NCI-H460 (cell line): ENCODE measurements at places on chromosomes 3 and 15.

GRCh38 chr3:14203521-14204079 lies 25.0 kb downstream of the LSM3 start:
- peak; percentile 58 for DNase-seq

DNA sequence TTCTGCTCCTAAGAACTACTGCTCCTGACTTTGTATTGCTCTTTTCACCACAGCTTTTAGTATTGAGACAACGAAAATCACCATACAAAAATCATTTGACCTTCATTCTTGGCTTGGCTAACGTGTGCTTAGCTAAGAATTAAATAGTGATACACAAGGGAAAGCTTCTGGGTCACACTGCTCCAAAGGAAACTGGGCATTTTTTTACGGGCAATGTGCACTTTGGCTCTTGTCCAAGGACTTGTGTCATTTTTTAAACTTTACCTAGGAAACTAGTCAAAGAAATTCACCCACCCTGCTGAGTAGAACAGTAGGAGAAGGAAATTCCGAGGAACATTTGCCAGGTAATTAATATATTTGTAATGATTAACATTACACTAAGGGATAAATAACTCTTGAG lies 19.8 kb downstream of the WDR72 start:
- no peak for DNase-seq

GRCh38 chr3:56459719-56460118 lies 8.5 kb downstream of the ERC2 start:
- DNase-seq = no peak

- DNase-seq = no peak
Observed at GRCh38 chr3:120802916-120803315, 60.4 kb downstream of the GTF2E1 start.

DNA sequence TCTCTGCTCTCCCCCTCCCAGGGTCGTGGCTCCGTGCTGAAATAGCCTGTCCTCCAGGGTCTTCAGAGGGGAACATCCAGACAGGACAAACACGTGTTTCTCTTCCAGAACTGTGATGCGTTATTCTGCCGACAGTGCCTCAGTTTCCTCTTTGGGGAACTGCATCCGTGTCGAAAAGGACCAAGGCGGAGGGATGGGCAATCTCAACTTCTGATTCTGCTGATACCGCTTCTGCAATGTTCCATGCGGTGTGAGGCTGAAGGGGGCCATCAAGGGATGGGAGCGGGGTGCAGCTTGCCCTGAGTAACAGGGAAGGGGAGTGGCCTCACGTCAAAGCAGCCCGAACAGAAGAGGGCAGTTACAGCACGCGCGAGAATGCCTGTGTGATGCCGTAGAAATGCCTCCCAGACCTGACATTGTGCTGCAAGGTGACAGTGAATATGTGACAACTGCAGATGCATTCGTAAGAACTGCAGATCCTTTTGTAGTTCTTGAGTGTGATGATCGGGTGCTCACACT lies 275.7 kb downstream of the SHQ1 start:
- DNase-seq = no peak

GRCh38 chr3:153094386-153094785 lies 67.6 kb upstream of the RAP2B start:
- no peak for DNase-seq

DNA sequence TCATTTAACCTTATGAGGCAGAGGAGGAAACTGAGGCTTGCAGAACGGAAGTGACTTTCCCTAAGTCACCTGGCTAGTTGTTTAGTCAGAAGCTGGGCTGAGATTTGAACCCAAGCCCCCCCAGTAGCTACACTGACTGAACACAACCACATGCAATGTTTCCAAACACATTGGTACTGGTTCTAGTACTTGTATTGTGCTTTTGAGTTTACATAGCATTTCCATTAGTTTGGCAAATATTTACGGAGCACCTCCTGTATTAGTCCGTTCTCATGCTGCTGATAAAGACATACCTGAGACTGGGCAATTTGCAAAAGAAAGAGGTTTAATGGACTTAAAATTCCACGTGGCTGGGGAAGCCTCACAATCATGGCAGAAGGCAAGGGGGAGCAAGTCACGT lies 56.3 kb upstream of the ITGA11 start:
- no peak for DNase-seq

- no peak for DNase-seq
Observed at GRCh38 chr3:114799816-114800215, 347.3 kb downstream of the ZBTB20 start.

GRCh38 chr3:170714562-170715535 lies 129.0 kb upstream of the SLC7A14 start:
- DNase-seq = no peak

- no peak for DNase-seq
Observed at GRCh38 chr3:127915115-127915936, at the start of gene KBTBD12. Gene KBTBD12, plus strand, starts transcription at chr3:127915232. Its CDS starts 7,830 bp downstream, at chr3:127923062.
